Pulmonary artery endothelial cell (primary cell): ENCODE measurements at places on chromosomes 7 and 10.

GRCh38 chr10:15748126-15748525 lies 28.4 kb upstream of the ITGA8 start:
- DNase-seq = no peak

- DNase-seq = no peak
Observed at GRCh38 chr10:129766611-129767550, 197.2 kb downstream of the EBF3 start.

DNA sequence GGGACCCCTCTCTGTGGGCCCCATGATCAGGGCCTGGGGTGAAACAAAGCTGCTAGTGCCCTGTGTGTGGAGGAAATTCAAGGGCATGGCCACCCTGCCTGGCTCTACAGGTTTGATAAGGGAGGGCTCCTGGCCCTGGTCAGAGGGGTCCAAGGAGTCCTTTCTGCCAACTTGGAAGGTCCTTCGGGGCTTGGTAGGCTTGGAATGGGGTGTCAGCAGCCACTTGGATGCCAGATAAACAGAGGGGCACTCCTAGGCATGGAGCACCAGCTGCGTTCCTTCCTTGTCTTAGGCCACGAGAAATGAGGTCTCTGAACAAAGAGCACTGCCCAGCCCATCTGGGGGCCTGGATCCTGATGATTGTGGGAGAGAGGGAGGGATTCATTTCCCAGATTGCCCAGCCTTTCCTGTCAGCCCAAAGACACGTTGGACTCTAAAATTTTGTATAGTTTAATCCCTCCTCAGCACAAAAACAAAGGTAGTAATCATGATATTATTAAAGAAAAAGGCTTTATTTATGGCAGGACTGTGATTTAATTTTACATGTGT lies 5.1 kb downstream of the MTURN start:
- DNase-seq = no peak

GRCh38 chr10:132526676-132527075 lies 10.9 kb upstream of the INPP5A start:
- DNase-seq = no peak

GRCh38 chr7:117325836-117326235 lies 3.0 kb upstream of the WNT2 start:
- DNase-seq = no peak

GRCh38 chr7:27163288-27164044 lies 1.9 kb downstream of the HOXA9 start:
- no peak for DNase-seq
